LHCN-M2 (cell line): ENCODE measurements at places on chromosomes 12 and 14.
A peak's percentile ranks its signal among the peaks of the same experiment; 100 is the strongest.

DNA sequence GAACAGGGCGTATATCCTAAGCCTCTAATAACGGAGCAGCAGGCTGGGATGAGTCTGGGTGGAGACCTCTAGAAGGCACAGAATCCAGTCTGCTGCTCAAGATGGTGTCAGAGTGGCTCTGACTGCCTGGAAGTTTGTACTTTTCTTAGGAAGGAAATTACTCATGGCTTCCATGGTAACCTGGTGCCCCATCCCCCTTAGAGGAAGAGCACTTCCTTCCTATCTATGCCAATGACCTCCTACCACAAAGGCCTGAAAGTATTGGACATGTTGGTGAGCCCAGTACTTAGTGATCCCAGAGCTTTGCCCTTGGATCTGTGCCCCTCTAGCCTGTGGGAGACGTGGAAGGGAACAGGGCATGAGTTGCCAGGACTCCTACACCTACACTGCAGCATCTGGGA lies 1.5 kb downstream of the BATF start:
- DNase-seq = peak; percentile 58

DNA sequence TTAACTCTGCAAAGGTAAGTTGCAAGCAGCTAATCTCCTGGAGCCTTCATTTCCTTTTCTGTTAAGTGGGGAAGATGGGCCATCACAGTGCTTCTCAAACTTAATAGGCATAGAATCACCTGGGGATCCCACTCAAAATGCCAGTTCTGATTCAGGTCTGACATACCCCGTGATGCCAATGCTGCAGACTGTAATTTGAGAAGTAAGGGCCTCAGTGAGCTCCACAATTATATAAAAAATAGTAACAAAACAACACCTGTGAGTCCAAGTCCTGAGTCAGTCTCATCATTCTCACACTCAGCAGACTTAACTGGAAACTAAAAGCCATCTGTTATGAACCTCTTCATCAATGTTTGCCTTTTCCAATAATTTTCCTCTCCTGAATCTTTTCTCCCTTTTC lies 10.8 kb upstream of the PSMA6 start:
- DNase-seq = no peak

DNA sequence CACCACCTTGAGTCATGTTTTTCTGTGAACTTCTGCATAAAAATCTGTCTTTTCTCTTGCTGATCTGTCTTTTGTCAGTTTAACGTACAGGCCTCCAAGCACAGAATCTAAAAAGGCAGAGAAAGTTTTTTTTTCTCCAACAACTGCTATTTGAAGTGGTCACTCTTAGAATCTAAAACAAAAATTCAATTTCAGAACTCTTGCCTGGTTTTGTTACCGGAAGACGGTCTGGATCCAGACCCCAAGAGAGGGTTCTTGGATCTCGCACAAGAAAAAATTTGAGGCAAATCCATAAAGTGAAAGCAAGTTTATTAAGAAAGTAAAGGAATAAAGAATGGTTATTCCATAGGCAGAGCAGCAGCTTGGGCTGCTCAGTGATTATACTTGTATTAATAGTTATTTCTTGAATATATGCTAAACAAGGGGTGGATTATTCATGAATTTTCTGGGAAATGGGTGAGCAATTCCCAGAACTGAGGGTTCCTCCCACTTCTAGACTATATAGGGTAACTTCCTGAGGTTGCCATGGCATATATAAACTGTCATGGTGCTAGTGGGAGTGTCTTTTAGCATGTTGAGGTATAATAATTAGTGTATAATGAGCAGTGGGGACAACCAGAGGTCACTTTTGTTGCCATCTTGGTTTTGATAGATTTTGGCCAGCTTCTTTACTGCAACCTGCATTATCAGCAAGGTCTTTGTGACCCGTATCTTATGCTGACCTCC lies 150.0 kb upstream of the PLEKHA5 start:
- DNase-seq = no peak

DNA sequence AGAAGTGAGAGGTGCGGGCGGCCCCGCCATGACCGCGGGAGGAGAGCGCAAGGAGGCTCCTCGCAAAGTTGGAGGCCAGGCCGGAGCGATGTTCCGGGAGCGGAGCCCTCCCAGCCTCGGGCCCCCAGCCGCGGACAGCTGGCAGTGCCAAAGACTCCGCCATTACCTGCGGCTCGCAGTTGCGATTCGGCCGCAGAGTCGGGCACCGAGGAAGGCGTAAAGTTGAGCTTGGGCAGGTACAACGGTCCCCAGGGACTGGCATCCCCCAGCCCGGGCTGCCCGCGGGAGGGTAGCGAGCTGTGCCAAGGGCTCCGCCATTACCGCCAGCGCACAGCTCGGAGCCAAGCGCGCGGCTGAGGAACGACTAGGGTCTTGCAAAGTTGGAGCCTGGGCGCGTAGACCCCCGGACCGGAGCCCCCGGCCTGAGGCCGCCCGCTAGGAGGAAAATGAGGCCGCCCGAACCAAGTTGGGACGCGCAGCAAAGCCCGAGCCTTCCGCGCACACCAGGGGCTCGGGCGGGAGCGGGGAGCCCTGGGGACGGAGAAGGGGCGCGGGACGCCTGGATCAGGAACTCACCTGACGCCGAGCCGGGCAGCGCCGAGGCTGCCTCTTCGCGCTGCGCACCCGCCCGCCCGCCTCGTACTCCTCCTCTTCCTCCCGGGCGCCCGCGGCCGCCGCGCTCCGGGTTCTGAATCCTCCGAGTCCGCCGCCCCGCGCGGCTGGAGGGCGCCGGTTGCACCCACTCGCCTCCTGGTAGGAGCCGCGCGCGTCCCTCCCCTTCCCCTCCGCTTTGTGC lies 677 bp downstream of the NOS1 start:
- no peak for DNase-seq

DNA sequence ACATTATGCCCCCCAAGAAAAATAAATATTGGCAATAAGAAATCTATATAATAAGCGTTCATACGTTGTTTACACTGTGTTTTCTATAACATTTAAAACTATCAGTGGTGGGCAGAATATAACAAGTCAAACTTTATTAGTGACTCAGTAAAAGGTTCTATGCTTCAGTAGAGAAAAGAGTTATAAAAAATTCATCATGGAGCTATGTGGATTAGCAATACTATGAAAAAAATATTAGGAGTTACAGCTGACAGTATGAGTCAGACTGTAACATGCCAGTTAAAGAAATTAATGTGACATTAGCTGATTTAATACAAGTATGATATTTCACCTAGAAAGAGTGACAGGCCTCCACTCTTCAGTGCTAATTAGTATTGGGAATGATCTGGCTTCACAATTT lies 125.1 kb upstream of the GARIN6 start:
- DNase-seq = no peak

- peak; percentile 22 for DNase-seq
Measured at GRCh38 chr12:85829391-85829790, 6.8 kb downstream of the RASSF9 start.

GRCh38 chr12:100554608-100555077 lies 18.8 kb upstream of the GAS2L3 start:
- DNase-seq = peak; percentile 88

DNA sequence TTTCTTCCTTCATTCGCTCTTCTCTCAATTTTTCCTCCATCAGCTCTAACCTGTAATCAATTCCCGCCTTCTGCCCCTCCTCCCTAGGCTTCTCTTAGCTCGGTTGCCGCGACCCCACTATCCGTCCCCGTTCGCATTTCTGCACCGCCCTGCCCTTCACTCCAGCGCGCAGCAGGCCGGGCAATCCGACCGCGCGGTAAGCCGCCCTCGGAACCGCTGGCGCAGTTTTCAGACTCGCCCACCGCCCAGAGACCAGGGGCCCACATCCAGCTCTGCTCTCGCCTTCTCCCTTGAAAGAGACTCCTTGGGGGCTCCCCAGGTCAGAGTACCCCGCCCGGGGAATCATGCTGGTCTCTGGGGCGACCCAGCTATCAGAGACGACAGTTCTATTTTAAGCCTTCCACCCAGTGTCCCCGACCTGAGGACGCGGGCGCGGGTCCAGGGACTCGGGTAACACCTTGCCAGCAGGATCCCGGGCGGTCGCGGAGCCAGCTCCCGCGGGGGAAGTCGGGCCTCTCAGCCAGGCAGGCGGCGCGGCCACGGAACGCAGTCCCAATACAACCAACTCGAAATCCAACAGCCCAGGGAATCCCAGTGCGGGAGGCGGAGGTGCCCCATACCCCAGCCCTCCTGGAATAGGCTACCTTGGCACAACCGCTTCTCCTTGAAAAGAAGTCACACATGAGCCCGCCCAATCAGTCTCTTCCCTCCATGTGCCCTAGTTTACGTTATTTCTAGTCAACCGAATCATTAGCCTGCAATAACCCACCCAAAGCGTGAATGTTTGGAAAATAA lies 5.7 kb upstream of the SLC38A4 start:
- no peak for DNase-seq

GRCh38 chr14:92789457-92790089 lies 4.5 kb upstream of the GOLGA5 start:
- no peak for DNase-seq

- no peak for DNase-seq
Measured at GRCh38 chr12:120817559-120818330, 86.4 kb downstream of the SPPL3 start.

DNA sequence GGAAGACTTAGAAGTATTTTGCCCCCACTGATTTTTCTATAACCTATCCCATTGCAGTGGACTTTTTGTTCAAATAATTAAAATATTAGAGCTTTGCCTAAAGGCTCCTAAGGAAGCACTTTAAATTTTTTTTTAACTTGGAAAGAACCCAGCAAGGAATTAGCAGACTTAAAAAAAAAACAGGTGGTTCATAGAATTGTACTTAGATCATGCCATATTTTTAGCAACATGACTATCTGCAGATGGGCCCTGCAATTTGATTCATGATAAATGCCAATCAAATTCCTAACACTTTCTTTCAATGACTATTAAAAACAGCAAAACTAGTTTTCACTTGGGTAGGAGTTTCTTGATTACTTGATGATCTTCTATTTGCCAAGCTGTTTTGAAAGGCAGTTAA lies 11.5 kb downstream of the ADAMTS20 start:
- DNase-seq = peak; percentile 72

DNA sequence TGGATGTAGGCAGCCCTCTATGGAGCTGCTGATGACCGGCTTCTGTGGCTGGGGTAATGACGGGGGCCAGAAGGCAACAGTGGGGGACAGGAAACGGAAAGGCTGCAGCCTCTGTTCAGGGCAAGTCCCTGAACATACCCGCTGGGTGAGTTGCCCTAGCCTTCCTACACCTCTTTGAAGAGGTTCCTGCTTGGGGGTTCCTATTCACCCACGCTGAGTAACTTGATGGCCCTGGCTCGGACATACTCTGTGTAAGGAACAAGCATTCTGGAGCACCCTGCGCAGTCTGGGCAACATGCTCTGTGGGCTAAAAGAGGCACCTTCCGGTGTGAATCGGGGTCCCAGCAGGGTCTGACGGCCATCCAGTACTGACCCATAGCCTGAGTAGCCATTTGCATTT lies 17.7 kb upstream of the GSC start:
- DNase-seq = no peak

DNA sequence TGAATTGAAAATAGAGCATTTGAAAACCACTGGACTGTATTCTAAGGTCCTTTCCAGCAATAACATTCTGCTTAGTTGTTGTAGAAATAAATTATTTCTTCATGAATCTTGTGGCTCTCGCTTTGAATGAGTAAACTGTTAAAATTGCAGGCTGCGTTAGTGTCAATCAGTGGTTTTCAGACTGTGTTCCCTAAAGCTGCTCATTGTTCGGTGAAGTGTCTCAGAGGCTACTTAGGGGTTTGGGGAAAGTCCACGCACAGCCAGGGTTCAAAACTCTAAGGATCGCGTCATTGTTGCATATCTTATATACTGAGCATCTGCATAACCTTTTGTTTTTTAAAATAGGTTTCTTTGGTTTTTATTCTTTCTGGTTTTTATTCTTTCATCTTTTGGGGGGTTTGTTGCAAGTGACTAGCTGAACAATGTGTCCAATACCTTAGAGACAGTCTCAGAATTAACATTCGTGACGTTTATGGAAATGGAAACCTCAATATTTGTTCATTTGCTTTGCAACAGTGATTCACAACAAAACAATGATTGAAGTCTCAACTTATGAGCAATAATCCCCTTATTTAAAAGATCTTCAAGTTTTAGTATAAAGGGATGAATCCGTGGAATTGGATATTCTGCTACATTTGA lies 108.1 kb downstream of the TTLL5 start:
- peak; percentile 87 for DNase-seq

- no peak for DNase-seq
Measured at GRCh38 chr14:63205866-63206265, 1.6 kb downstream of the RHOJ start.

DNA sequence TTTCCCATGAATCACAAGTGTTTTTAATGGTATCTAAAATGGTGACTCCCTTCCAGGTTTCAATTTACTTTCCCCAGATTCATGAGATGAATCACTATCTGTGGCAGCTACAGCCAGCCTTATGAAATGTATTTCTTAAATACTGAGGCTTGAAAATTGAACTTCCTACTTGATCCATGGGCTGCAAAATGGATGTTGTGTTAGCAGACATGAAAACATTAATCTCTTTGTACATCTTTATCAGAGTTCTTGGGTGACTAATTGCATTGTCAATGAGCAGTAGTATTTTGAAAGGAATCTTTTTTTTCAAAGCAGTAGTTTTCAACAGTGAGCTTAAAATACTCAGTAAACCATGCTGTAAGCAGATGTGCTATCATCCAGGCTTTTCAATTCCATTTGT lies 250.8 kb downstream of the SLC6A15 start:
- peak; percentile 56 for DNase-seq

DNA sequence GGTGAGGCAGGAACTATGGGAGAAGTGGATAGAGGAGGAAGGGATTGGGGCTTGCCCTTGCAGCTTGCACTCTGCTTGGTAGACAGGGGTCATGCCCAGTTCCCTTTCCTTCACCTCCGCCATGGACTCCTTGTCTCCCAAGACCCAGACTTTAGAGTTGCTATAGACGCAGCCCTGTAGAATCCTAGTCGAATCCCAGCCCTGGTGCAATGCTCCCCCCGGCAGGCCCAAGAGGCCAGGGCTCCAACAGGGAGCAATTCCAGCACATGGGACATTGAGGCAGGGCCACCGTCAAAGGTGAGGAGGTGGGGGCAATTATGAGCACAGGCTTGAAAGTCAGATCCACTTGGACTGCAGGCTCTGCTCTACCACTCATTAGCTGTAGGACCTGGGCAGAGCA lies 29.5 kb upstream of the BCDIN3D start:
- no peak for DNase-seq

DNA sequence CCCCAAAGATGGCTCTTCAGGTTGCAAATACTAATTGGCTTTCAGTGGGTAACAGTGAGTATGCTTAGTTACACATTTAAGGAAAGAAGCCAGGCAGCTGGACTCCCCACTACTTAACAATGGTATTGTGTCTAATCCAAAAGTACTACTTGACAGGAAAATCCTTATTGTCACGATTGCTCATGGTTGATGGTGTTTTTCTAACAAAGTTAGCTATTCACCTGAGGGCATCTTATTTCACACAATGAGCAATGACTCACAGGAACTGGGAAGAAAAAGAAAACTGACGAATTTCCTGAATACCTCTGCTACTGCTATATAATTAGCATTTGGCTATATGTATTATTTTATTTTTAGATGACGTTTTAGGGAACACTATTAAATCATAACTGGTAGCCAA lies 33.4 kb upstream of the ALG10 start:
- no peak for DNase-seq

DNA sequence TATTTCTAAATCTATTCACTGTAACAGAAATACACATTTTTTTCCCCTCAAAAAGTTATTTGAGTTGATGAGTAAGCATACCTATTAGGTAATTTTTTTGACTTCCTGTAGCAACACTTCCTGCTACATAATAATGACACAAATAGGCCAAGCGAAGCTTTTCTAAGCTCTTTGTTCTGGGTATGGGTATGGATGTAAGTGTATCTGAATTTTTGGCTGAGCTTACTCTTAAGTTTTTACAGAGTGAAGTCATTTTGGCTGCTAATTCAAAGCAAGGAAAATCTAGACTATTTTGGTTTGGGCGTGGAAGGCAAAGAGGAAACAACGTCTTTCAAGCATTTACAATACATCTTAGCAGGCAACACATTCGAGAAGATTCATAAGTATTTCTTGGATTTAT lies 1206.0 kb upstream of the FLRT2 start:
- DNase-seq = no peak
